ENCODE measurements at places on chromosomes 3 and 15. TPM values are rescaled to one million over a fixed set of nuclear protein-coding genes. Genes with fewer than 3 reads are reported as not detected.

Gene TRPM1
- total RNA-seq: under 0.01 TPM

Gene TRH
- total RNA-seq: under 0.01 TPM

Gene LRRC15
- total RNA-seq: 3.6 TPM

Gene IGDCC3
- not detected for total RNA-seq

Gene PCOLCE2
- 21.4 TPM for total RNA-seq

Gene SNTN
- total RNA-seq: not detected

- no peaks in the 10 kb centered on the region for H3K36me3 ChIP-seq
- no peak overlapping the region for H3K4me3 ChIP-seq
- H3K27me3 ChIP-seq: no peaks in the 10 kb centered on the region
- DNase-seq: no peak
- H3K4me1 ChIP-seq: peaks cover 14% of the 10 kb centered on the region
These were observed 83.8 kb upstream of the TPM1 start for GRCh38 chr15:62958528-62959363.

DNA sequence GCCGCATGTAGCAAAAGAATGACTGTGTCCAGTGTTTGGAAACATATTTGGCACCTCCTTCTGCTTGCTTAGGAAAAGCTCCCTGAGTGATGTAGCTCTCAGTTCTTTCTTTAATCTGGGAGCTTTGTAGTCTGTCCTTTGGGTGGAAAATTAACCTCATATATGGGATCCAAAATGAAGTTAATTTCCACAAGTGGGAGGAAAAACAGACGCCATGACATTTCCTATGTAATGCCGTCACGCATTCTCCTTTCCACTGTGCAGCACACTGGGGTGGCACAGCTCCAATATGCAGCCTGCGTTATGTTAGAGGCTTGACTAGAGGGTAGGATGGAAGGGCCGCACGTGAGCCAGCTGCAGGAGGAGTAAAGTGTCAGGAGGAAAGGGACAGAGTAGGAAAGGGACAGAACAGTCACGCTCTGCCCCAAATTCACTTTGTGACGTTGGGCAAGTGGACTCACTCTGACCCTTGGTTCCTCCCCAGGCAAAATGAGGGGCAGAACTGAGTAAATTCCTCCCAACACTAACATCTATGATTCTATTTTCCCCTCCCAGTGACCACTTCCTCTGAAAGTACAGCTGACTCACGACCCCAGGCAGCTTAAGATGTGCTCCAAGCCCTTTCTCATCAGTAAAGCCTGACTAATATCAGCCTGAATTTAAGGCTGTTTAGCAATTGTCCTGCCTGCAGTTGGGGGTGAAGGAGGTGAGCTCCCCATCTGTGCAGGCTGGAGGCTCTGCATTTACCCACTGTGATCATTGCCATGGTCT, 176.5 kb upstream of the PFN2 start:
- H3K27ac ChIP-seq: peak overlapping the region; percentile 98
- peak overlapping the region; percentile 37 for H3K4me3 ChIP-seq
- peak; percentile 63 for DNase-seq
- H3K36me3 ChIP-seq: no peaks in the 10 kb centered on the region

- H3K4me3 ChIP-seq: no peak overlapping the region
- H3K36me3 ChIP-seq: no peaks in the 10 kb centered on the region
- peak overlapping the region; percentile 78 for H3K27ac ChIP-seq
- H3K27me3 ChIP-seq: no peaks in the 10 kb centered on the region
These were observed 26.6 kb downstream of the ILDR1 start for GRCh38 chr3:121995161-121996137.

DNA sequence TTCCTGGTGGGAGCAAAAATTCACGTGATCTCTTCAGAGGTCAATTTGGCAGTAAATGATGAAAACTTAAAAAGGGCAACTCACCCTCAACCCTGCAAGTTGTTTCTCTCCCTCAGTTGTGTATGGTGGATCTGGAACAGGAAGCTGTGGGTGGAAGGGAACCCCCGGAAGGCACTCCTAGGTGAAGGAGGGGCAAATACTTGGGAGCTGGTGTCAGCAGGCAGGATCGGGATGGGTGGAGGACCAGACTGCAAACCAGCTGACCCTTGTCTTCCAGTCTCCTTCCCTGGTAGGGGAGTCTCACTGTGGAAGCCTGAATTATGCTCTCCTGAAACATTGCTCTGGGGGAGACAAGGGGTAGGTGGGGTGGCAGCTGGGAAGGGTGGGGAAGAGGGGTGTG, 33.5 kb downstream of the PRR23E start:
- H3K4me3 ChIP-seq: no peak overlapping the region
- H3K27ac ChIP-seq: no peak overlapping the region
- no peak for DNase-seq
- peaks cover 3% of the 10 kb centered on the region for H3K27me3 ChIP-seq
- H3K4me1 ChIP-seq: peaks cover 4% of the 10 kb centered on the region

- no peak for DNase-seq
- H3K4me3 ChIP-seq: no peak overlapping the region
- H3K27me3 ChIP-seq: no peaks in the 10 kb centered on the region
These were observed 44.2 kb upstream of the GOLIM4 start for GRCh38 chr3:168139947-168140346.

- no peak for DNase-seq
- peaks cover 33% of the 10 kb centered on the region for H3K4me1 ChIP-seq
- no peak overlapping the region for H3K4me3 ChIP-seq
- H3K27ac ChIP-seq: no peak overlapping the region
- H3K27me3 ChIP-seq: no peaks in the 10 kb centered on the region
- H3K36me3 ChIP-seq: peaks cover 64% of the 10 kb centered on the region
These were observed 99.4 kb upstream of the HACD2 start for GRCh38 chr3:123684209-123684608.

DNA sequence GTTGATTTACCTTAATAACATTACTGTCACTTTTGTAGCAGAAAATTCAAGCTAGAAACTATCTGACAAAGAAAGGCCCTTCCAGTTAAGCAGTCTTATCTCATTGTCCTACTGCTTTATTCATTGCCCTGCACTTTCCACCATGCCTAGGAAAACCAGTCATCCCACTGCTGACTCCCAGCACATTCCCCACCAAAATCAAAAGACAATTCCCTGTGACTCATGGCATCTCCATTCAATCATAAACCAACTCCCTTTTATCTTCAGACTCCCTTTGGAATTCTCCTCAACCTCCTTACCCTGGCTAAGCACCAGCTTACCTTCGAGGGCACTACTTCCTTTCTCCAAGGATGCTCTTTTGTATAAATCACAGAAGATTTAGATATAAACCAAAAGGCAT, 184.3 kb downstream of the PLCH1 start:
- H3K27me3 ChIP-seq: no peaks in the 10 kb centered on the region
- no peaks in the 10 kb centered on the region for H3K4me1 ChIP-seq
- no peak overlapping the region for H3K27ac ChIP-seq
- DNase-seq: no peak
- H3K36me3 ChIP-seq: no peaks in the 10 kb centered on the region

- DNase-seq: no peak
- H3K27me3 ChIP-seq: peaks cover 15% of the 10 kb centered on the region
- no peak overlapping the region for H3K4me3 ChIP-seq
- no peaks in the 10 kb centered on the region for H3K36me3 ChIP-seq
These were observed 22.2 kb downstream of the MED12L start for GRCh38 chr3:151107701-151108100.

DNA sequence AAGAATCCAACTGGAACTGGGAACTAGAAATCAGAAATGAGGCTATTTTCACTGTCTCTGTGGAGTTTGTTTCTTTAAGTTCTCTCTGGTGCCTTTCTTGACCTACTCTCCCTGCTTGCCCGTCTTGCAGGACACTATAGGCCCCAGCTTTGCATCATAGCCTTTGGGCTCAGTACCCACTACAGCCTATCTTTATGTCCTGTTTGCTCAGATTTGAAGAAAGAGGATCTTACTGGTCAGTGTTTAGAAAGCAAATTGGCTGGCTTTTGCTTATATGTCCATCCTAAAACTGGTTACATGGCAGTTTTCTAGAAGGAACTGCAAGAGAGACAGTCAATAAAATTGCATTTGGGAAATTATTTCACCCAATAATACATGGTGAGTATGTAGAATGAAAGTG, 231.8 kb upstream of the TBL1XR1 start:
- DNase-seq: no peak
- H3K36me3 ChIP-seq: no peaks in the 10 kb centered on the region
- H3K27me3 ChIP-seq: no peaks in the 10 kb centered on the region
- H3K27ac ChIP-seq: no peak overlapping the region

DNA sequence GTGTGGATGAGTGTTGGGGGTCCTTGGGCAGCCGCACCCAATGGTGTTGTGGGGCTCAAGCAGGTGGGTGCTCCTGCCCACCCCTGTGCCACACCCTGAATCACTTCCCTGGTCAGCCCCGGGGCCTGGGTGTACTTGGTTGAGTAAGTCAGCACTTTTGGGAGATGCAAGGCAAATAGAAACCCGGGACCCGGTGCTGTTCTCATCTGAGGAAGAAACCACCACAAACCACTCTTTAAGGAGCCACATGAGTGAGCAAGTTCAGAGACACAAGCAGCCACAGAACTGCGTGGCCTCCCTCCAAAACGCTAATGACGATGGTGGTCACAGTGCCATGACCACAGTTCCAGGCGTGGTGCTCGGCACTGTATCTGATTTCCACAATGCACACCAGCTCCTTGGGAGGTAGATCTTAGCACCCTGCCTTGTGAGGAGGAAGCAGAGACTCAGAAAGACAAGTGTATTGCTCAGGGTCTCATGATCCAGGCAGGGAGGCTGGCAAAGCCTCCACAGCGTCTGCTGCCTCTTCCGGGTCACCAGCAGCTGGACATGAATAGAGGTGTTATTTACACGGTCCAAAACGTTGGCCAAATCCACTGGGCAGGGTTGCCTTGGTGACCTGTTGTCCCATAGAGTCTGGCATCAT, 118.2 kb upstream of the ALDH1A3 start:
- no peaks in the 10 kb centered on the region for H3K36me3 ChIP-seq
- peaks cover 44% of the 10 kb centered on the region for H3K4me1 ChIP-seq
- H3K27ac ChIP-seq: no peak overlapping the region
- DNase-seq: peak; percentile 31

DNA sequence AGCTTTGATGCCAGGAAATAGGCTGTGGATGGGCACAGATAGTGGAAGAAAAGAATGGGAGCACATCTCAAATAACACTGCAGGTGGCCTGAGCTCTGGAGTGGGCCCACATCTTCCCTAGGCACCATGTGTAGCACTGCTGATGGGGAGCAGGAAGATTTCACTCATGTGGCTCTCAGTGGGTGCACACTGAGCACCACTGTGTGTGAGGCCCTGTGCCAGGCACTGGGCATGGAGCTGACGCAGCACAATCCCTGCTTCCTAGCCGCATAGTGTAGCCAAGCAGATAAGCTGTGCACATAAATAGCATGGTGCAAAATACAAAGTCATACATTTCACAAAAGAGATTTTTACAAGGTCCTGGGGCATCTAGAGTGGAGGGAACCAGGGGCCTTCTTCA, 101.6 kb downstream of the MOBP start:
- no peak overlapping the region for H3K27ac ChIP-seq
- H3K27me3 ChIP-seq: no peaks in the 10 kb centered on the region
- H3K36me3 ChIP-seq: no peaks in the 10 kb centered on the region
- H3K4me3 ChIP-seq: no peak overlapping the region
